ENCODE measurements at places on chromosomes 6 and 20.

GRCh38 chr6:139981768-139982181, 607.3 kb upstream of the CITED2 start:
- DNase-seq, result peak; percentile 81

DNA sequence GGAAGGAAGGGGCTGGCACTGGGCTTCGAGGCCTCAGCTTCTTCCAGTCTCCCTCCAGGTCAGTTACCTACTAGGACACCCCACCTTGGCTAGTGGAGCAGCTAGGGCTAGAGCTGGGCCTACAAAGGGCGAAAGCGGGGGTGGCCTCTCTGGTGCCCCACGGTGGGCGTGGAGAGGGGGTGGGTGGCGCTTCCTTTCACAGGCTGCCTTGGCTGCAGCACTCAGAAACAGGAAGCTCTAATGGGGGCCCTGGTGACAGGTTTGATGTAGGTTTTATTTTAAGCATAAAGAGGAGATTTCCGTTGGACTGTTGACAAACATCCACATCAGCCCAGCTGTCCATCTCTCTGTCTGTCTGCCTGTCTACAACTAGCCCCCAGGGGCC, 13.4 kb downstream of the FAM110A start:
- DNase-seq, result no peak

DNA sequence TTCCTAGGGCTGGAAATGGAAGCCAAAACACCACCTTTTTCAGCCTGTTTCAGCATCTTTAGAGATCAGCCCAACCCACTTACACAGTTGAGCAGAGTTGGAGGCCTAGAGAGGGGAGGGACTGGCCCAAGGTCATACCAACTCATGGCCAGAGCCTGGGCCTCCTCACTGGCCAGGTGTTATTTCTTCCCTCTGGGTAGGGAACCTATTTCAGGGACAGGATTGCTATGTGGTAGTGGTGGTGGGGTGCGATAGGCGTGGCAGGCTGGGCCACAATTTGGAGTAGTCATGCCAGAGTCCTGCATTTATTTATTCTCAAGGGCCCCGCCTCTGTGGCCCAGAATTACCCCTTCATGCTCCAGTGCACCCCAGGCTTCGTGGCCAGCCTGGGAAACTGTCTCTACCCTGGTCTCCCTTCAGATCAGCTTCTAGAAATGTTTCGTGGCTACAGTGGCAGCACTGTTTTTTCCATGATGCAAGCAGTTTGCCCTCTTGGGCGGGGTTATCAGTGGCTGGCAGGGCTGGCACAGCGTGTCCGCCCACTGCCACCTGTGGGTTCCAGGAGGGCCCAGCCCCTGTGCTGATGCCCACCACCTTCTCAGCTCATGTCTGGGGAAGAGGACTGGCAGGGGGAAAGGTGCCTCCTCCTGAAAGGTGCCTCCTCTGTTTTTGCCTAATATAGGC, 6.2 kb downstream of the VEGFA start:
- DNase-seq, result no peak

DNA sequence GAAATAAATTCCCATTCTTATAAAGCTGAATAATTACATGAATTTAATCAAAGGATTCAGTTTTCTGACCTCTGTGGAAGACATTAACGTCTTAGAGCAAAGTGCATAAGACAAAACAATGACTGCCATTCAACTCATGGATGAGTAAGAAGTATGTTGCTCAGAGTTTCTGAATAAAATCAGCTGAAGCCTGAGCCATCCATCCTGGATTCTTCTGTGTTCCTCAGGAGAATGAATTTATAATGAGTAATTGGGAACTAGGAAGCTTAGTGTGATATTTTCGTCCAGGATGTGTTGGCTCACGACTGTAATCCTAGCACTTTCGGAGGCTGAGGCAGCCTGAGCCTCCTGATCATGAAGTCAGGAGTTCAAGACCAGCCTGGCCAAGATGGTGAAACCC, 62.8 kb downstream of the PERP start:
- DNase-seq, result no peak

- no peak for DNase-seq
Measured at GRCh38 chr20:62044631-62045030, 21.1 kb downstream of the TAF4 start.

- no peak for DNase-seq
Measured at GRCh38 chr6:150627154-150627553, 27.5 kb downstream of the PLEKHG1 start.

GRCh38 chr6:144568241-144568640, 283.1 kb downstream of the UTRN start:
- no peak for DNase-seq
